ENCODE measurements at places on chromosomes 1 and 21.

DNA sequence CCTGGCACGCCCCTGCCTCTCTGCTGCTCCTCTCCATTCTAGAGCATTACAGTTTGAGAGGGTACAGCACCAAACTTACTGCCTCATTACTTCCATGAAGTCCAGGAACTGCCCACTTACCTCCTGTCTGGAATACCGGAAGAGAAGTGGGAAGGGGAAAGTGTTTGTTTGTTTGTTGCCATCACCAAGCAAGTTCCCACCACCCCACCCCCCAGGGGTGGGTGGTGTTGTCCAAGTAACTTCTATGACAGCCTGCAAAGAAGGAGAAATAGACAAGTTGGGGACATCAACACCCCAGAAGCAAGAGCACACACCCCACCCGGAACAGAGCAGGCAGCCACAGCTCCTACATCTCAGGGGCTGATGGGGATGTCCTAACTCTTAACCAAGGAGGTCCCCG lies 18.0 kb downstream of the OPTC start:
- DNase-seq = no peak

- no peak for DNase-seq
Measured at GRCh38 chr1:112272101-112272772, 123.8 kb upstream of the CTTNBP2NL start.

- DNase-seq = no peak
Measured at GRCh38 chr1:100719490-100719889, at the start of gene VCAM1. Gene VCAM1 (plus strand): TSS chr1:100719742. CDS start chr1:100719861, 119 bp downstream.

DNA sequence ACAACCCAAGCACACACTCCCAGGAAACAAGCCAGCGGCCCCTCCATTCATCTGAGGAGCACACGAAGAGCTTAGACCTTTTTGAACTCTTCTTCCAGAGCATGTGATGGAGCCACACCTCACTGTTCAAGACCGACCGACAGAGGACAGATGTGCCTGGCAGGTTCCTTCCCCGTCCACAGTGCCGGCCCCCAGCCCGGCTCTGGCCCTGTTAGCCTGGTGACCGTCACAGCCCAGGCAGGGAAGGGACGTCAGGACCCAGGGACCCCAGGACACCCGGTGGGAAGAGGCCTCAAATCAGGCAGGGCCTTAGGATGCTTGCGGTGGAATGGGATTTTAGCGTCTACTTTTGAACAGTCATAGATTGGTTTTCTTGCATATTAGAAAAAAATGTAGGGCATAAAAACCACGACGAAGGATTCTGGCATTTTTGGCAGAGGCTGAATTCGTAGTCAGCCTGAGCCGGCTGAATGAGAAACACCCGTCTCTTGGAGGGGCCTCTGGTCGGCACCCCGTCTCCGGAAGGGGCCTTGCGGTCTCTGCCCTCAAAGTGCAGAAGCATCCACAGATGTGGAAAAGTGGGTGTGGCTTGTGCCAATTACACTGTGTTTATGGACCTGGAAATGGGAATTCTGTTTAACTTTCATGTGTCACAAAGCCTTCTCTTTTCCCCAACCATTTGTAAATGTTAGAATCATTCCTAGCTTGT lies 79.3 kb downstream of the SIK1 start:
- no peak for DNase-seq

DNA sequence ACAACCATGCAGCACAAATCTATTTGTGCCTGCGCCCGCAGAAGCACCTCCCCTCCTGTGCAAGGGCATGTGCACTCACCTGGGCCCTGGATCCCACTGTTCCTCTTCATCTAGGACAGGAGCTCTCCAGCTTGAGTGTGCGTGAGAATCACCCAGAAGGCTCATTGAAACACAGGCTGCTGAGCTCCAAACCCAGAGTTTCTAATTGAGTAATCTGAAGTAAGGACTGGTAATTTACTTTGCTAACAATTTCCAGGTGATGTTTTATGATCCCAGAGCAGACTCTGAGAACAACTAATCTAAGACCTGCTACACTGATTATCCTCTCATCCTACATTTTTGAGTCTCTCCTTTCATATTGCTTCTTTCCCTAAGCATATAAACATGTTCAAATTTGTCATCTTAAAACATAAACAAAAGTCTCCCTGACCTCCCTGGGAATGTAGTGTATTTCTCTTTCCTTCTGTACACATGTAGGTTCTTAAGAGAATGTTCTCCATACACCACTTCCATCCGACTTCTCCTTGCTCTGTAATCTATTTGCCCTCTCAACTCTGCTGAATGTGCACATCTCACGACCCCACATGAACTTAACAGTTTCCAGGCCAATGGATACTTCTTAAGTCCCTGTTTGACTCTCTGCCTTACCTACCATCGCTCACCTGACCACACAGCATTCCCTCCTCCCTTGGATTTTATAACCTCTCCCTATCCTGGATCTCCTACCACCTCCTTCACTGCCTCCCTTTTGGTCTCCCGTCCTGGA lies 522.5 kb downstream of the SMYD3 start:
- no peak for DNase-seq

- DNase-seq = no peak
Measured at GRCh38 chr21:14890141-14890540, 174.7 kb downstream of the NRIP1 start.

DNA sequence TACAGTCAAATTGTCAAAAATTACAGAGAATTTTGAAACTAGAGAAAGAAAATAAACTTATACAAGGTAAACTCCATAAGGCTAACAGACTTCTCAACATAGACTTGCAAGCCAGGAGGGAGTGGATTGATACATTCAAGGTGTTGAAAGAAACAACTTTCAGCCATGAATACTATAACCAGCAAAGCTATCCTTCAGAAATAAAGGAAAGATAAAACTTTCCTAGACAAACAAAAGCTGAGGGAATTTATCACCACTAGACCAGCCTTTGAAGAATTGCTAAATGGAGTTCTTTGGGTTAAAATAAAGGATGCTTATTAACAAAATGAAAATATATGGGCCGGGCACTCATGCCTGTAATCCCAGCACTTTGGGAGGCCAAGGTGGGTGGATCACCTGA lies 52.7 kb downstream of the C1orf185 start:
- DNase-seq = no peak

- peak; percentile 82 for DNase-seq
Measured at GRCh38 chr1:61782771-61783170, 40.5 kb downstream of the PATJ start.

GRCh38 chr1:6445062-6445763 lies 20.6 kb downstream of the ESPN start:
- peak; percentile 52 for DNase-seq

DNA sequence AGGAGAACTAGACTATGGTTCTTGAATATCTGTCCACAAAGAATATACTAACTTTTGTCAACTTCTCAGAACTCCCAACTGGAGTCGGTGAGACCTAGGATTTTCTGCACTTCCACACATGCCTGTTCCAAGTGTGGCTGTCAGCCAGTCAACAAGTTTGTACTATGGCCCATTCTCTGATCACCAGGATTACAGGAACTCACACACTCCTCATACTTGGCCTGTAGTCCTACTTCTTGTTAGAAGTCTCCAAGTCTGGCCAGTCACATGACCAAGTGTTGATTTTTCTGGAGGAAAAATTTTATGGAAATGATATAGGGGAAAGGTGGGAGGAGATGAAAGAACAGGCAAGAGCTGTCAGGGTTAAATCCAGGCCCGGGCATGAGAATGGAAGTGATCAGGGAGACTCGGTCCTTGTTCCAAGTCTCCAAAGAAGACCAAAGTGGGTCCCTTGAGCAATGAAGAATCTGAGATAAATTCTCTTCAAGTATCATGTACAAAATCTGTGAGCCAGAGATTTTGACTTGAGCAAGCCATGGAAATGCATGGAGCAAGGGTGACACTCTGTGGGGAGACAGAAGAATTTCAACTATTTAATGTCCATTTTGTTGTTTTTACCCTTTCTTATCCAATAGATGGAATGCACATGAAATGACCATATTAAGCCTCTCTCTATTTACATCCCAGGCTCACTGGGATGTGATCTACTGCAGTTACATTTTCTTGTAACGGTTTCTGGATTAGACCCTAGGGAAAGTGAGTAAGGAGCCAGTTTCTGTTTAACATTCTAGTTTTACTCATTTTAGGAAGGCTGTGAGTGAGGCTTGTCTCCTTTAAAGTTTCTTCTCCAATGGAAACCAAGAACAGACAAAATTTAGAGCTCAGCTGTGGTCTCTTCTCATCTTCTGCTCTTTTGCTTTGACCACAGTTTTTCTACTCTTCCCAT lies 320.9 kb downstream of the ASTN1 start:
- DNase-seq = no peak

DNA sequence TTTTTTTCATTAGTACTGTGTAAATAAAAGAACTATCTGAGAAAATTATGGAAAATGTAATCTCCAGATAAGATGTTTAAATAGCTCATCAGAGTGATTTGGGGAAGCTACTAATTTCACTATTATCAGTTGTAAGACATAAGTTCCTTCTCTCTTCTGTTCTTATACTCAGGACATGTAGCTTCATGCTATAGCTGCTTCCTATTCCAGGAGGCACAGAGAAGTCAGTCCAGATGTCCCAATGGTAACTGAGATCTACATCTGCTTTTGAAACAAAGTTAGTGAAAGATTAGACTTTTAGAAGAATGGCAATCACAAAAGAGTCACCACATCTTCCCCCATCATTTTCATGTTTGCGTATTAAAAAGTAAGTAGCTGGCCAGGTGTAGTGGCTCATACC lies 5.6 kb downstream of the MAP3K21 start:
- no peak for DNase-seq

DNA sequence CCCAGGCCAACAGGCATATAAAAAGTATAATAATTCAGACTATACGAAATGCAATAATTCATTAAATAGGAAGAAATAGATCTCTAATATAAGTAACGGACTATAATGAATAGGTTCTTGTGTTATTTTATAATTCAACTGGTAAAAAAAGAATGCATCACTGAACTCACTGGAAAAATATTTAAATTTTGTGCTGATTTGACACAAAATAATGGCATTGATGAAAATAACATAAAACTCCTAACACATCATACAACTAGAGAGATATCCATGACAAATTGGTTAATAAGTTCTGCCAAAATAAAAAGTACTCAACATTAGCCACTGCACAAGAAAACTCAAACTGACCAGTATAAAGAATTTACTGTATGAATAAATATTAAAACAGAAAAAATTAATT lies 57.1 kb upstream of the RAB4A start:
- no peak for DNase-seq

DNA sequence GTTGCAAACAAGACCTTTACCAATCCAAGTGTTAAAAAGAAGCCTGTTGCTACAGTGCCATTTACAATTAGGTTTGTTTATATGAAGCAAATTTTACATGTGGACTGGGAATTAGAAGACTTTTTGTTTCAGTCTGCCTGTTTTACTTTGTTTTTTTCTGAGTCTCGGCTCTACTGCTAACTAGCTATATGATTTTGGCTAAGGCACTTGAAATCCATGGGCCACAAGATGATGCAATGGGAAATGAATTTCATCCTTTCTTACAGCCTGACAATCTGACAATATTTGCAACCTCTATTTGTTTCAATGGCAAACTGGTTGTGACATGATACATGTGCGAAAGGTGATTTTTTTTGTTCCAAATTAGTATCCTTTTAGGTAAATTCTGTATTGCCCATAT lies 3.7 kb upstream of the PEX11B start:
- DNase-seq = no peak

DNA sequence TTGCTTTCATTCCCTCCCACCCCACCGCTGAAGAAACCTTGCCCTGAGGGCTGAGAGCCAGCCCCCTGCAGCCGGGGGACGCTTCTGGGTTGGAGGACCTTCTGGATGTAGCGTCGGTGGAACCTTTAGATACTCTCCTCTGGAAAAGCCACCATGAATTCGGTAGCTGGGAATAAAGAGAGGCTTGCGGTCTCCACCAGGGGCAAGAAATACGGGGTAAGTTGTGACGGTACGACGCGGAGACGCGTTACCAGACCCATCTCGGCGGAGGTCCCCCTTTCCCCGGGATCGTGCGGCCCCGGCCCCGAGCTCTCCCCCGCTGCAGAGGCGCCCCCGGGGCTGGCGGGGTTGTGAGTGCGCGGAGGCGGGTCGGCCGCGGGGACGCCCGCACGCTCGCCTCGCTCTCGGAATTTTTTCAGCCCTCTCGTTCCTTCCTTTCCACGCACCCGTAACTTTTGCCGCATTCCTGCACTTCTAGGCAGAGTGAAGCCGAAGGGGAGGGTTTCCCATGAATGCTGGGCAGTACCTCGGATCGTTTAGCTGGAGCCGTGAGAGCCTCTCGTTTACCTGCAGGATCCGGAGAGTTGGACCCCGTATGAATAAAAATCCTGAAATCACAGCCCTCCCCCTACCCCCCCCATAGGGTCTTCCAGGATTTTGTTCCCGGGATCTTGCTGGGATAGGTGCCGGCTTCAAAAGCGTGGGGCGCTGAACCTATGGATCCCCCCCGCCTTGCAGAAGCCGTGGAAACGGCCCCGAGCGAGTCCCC lies 671 bp downstream of the KIF26B start:
- no peak for DNase-seq

GRCh38 chr1:150995460-150995859 lies 11.2 kb downstream of the MINDY1 start:
- no peak for DNase-seq

GRCh38 chr1:49397086-49397485 lies 620.4 kb upstream of the BEND5 start:
- DNase-seq = no peak

DNA sequence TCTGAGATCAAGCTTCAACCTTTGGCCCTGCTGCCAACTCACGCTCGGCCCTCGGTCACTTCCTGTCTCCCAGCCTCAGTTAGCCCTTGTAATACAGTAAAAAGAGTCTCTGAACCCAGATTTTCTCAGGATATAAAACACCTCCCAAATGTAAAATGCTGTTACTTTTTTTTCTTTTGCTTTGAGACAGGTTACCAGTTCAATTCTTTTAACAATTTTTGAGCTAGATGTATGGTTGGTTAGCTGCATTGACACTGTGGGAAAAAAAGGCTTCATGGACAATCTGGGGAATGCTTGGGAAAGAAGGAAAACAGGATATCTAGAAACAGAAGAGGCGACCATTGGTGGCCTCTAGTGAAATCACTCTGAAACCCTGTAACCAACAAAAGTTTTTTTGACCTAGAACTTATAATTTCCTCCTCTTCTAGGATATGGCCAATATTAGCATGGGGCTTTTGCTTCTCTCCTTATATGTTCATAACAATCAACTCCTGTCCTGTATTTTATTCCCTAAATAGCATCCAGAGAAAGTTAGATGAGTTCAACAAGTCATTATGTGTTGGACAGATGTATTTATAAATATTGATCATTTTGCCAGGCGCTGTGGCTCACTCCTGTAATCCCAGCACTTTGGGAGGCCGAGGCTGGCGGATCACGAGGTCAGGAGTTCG lies 1.3 kb downstream of the CMPK1 start:
- no peak for DNase-seq

- DNase-seq = peak; percentile 57
Measured at GRCh38 chr1:93346421-93346993, 800 bp downstream of the DR1 start.

GRCh38 chr1:100810360-100810759 lies 84.3 kb downstream of the EXTL2 start:
- no peak for DNase-seq

Data from CD4-positive, alpha-beta T cell treated with Interleukin-12 subunit alpha and Interleukin-12 subunit beta, for 1 hour (primary cell).